ENCODE measurements at places on chromosomes 5 and 9. TPM values are rescaled to one million over a fixed set of nuclear protein-coding genes. Genes with fewer than 3 reads are reported as not detected.
A peak's percentile ranks its signal among the peaks of the same experiment; 100 is the strongest.

MUSK gene
- polyA plus RNA-seq: not detected

TUSC1 gene
- polyA plus RNA-seq: 1.1 TPM

EFCAB9 gene
- polyA plus RNA-seq: not detected

FGF1 gene
- polyA plus RNA-seq: not detected

ASB6 gene
- 26.6 TPM for polyA plus RNA-seq

C9orf50 gene
- not detected for polyA plus RNA-seq

IFNA6 gene
- polyA plus RNA-seq: not detected

- no peak overlapping the region for H3K4me3 ChIP-seq
- DNase-seq: no peak
- H3K36me3 ChIP-seq: no peaks in the 10 kb centered on the region
- no peaks in the 10 kb centered on the region for H3K27me3 ChIP-seq
- H3K27ac ChIP-seq: no peak overlapping the region
Observed at GRCh38 chr5:41636605-41637004, 126.2 kb upstream of the PLCXD3 start.

GRCh38 chr5:66585291-66585690, 10.9 kb upstream of the MAST4 start:
- no peak for DNase-seq
- no peaks in the 10 kb centered on the region for H3K36me3 ChIP-seq
- no peak overlapping the region for H3K4me3 ChIP-seq
- H3K4me1 ChIP-seq: no peaks in the 10 kb centered on the region
- peaks cover 2% of the 10 kb centered on the region for H3K27me3 ChIP-seq

- H3K4me1 ChIP-seq: peaks cover 99% of the 10 kb centered on the region
- DNase-seq: no peak
- peaks cover 15% of the 10 kb centered on the region for H3K36me3 ChIP-seq
Observed at GRCh38 chr5:142976861-142977260, 206.7 kb downstream of the ARHGAP26 start.

DNA sequence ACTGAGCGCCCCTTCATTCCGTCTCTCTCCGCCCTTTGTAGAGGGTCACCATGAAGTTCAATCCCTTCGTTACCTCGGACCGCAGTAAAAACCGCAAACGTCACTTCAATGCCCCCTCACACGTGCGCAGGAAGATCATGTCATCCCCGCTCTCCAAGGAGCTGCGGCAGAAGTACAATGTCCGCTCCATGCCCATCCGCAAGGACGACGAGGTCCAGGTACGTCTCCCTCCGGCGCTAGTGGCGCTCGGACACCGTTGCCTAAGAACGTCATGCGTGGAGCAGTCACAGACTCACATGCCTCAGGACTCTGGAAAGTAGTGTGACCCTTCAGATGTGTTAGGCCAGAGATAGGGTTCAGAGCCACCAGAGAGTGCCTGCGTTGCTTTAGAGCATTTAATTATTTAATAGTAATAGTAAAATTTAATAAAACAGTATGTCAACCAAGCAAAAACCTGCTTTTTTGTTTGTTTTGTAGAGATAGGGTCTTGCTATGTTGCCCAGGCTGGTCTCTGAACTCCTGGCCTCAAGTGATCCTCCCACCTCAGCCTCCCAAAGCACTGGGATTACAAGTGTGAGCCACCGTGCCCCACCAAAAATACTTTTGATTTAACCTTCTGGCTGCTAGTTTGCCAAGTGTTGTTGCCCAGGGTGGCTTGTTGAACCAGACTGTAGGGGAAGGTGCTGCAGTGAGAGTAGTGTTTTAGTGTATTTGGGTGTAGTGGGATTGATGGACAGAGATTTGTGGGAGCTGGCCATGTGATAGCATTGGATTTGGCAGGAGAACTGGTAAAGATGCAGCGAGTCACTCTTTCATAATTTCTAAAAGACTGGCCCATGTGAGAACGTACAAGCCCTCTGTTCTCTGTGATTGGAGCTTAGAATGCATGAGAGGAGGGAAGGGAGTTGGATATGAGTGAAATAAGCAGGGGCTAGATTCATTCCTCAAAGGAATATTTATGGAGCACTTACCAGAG, 888 bp downstream of the RPL26L1 start:
- H3K36me3 ChIP-seq: peaks cover 5% of the 10 kb centered on the region
- peaks cover 19% of the 10 kb centered on the region for H3K4me1 ChIP-seq
- peak overlapping the region; percentile 97 for H3K27ac ChIP-seq
- no peak for DNase-seq
- H3K4me3 ChIP-seq: peak overlapping the region; percentile 97

DNA sequence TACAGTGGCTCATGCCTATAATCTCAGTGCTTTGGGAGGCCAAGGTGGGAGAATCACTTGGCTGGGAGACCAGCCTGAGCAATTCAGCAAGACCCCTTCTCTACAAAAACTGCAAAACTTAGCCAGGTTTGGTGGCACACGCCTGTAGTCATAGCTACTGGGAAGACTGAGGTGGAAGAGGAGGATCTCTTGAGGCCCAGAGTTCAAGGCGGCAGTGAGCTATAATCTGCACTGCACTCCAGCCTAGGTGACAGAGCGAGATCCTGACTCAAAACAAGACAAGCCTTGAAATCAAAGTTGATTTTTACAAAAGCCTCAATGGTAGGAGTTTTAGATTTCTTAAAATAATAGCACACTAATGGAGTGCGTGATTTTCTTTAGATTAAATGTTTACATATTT, 14.6 kb downstream of the UBE2D2 start:
- H3K27ac ChIP-seq: peak overlapping the region; percentile 53
- H3K4me1 ChIP-seq: peaks cover 63% of the 10 kb centered on the region
- H3K4me3 ChIP-seq: peak overlapping the region; percentile 31
- H3K36me3 ChIP-seq: no peaks in the 10 kb centered on the region
